ENCODE measurements at places on chromosomes 1 and 21.

- DNase-seq: no peak
These were observed 16.5 kb upstream of the ATP6V1G3 start for GRCh38 chr1:198556971-198557370.

GRCh38 chr1:233672732-233673131 lies 58.8 kb downstream of the KCNK1 start:
- no peak for DNase-seq

GRCh38 chr1:213564215-213564659 lies 423.5 kb upstream of the PROX1 start:
- peak; percentile 78 for DNase-seq

GRCh38 chr1:35210321-35211119 lies 17.6 kb upstream of the SFPQ start:
- peak; percentile 75 for DNase-seq

- DNase-seq: no peak
These were observed 11.5 kb upstream of the KCNK2 start for GRCh38 chr1:215071078-215071477.

GRCh38 chr1:201291916-201292315 lies 8.6 kb downstream of the PKP1 start:
- no peak for DNase-seq

DNA sequence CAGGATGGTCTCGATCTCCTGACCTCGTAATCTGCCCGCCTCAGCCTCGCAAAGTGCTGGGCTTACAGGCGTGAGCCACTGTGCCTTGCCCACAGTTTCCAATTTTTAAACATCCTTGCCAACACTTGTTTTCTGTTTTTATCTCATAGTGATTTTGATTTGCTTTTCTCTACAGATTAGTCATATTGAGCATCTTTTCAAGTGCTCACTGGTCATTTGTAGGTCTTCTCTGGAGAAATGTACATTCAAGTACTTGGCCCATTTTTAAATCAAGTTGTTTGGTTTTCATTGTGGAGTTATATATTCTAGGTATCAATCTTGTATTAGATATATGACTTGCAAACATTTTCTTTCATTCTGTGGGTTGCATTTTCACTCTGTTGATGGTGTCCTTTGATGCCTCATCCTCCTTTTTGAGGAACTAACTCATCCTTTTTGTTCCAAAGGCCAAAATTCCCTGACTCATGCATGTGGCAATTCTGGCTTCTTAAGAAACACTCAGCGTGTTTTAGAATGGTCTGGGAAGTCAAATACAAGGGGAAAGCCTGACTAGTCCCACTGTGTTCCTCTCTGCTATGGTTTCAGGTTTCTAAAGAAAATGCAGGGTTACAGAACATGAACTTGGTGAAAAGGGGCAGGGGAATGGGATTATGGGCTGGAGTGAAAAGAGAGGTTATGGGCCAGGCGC lies 37.3 kb downstream of the PTAFR start:
- DNase-seq: no peak

DNA sequence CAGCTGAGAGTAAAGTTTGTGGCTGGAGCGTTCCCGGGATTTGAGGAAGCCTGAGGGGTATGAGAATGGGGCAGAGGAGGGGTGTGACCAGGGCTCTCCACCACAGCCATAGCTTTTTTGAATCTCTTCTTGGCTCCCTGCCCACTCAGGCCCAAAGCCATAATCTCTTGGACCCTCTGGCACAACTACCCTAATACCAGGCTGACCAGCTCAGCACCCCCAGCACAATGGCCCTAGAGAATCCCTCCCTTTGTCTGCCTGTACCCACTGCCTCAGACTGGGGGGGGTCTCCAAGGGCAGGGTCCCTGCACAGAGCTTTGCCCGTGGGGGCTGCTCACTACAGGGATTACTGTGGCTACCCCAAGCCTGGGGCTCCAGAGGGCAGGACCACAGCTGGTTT lies 7.5 kb downstream of the DENND4B start:
- no peak for DNase-seq

- DNase-seq: no peak
These were observed 5.3 kb downstream of the FTCD start for GRCh38 chr21:46150073-46150472.

GRCh38 chr1:12596007-12596821 lies 21.8 kb downstream of the DHRS3 start:
- peak; percentile 94 for DNase-seq

- no peak for DNase-seq
These were observed 17.1 kb downstream of the ABCG1 start for GRCh38 chr21:42236014-42236413.

DNA sequence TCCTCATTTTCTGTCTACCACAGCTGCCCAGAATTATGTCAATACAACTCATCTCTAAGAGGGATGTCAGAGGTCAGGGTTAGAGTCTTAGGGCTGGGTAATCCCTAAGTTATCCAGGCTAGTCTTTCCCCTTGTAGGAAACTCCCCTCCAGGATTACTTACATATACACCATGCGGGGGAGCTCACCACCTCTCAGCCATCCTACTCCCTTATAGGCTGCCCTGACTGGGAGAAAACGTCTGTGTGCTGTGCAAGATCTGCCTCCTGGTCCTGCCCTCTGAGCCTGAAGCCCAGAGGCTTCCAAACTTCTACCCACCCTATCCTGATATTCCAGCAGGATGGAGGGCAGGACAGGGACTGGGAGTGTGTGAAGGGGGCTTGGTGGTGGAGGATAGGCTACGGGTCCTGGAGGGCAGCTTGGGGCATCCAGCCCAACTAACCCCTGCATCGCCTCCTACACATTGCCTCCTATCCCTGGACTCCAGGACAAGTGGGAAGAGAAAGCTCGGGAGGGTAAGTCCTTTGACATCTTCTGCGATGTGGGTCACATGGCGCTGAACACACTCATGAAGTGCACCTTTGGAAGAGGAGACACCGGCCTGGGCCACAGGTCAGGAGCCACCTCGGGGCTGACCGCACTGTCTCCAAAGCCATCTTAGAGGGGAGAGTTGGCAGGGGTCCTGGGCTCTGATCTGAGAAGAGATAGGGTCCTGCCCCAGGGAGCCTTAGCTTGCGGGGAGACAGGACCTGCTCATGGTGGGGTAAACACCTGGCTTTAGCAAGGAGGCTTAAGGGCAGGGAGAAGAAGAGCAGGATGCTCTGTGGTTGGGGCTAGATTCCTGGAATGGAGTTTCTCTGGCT lies 14.4 kb downstream of the CYP4B1 start:
- DNase-seq: no peak

DNA sequence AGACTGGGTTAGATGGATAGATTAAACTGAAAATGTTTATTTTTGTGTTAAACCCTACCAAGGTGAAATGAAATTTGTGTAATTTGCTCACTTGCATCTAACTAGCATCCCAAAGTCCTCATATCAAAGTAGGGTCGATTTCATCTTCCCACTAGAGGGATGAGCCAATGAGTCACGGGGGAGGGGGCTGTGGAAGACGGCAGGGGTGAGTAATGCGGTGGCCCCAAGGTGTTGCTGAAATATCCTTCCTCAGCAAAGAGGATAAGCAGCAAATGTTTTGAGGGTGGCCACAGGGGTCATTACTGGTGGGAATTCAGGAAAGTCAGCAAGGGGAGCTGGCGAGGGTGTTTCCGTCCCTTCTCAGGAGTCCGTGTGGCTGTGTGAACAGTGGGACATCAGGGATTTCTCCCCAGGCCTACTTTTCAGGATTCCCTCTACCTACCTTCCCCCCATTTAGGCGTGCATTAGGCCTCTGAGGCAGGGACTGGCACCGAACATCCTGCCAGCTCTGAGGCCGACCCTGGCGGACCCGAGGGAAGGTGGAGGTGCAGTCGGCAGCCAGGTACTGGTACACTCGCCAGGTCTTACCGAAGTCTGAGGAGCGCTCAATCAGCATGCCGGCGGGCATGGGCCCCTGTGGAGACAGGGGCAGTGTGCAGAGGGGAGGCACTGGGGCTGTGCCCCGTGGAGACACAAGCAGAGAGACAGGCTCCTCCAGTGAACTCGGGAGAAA lies 18.1 kb downstream of the LAMB3 start:
- DNase-seq: no peak

DNA sequence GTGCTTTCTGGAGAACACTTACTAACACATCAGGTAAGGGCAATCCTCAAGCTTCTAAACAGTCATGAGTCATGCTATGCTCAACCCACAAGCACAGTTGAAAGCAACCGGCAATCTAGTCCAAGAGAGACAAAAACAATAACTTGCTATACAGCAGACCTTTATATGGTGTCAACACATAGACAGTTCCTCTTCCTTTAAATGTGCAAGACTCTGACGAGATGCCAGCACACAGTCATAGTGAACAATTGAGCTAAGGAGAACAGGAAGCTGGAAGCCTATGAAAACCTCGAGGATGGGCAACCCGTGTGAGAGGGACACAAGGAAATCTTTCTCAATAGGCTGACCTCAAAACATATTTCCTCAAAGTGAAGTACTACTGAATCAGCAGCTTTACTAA lies 5.3 kb downstream of the ADIPOR1 start:
- DNase-seq: no peak

DNA sequence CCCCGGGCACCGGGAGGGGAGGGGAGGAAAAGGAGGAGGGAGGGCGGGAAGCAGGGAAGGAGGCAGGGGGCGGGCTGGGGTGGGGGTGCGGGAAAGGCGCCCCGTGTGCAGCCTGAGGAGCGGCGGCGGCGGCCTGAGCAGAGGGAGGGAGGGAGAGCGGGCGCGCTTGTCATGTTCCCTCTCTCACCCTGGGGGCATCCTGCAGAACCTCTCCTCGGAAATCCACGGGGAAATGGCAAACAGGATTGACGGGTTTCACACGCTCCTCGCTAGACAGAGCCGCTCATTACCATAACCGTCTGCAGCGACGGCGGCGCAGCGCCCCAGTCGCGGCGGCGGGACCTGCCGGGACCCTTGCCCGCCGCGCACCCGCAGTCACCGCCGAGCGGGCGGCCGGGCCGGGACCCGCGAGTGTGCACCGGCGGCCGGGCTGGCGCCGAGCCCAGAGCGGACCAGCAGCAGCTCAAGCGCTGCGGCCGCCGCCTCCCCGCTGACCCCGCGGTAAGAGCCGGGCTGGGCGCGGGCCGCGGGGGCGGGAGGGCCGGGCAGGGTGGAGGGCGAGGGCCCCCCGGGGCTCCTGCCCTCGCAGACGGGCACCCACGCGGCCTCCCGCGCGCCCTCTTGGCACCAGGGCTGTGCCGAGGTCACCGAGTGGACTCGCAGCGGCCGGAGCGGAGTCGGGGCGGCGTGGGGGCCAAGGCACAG lies at the start of gene SERTAD4:
Gene SERTAD4 (plus strand): TSS at position 286 of the 705 bp plus-strand sequence. CDS start 5,165 bp downstream, outside the sequence.
- DNase-seq: peak; percentile 73

- no peak for DNase-seq
These were observed 9.6 kb upstream of the DNAJC11 start for GRCh38 chr1:6711174-6711573.

DNA sequence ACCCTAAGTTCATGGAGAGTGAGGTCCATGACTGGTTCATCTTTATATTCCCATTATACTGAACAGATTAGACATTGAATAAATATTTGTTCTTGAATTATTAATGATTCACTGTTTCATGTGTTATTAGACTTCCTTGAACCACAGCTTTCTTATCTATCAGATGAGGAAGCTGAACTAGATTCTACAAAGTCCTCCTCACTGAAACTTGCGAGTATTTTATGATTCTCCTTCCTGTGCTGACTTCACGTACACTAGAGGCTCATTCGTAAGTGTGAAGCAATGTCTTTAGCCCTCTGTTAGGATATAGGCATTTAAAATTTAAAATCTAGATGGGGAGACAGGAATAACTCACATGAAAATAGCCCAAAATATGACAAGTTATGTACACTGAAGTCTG lies 95.6 kb upstream of the IRF2BP2 start:
- DNase-seq: no peak

GRCh38 chr1:204192589-204193352 lies 3.5 kb downstream of the KISS1 start:
- DNase-seq: no peak

DNA sequence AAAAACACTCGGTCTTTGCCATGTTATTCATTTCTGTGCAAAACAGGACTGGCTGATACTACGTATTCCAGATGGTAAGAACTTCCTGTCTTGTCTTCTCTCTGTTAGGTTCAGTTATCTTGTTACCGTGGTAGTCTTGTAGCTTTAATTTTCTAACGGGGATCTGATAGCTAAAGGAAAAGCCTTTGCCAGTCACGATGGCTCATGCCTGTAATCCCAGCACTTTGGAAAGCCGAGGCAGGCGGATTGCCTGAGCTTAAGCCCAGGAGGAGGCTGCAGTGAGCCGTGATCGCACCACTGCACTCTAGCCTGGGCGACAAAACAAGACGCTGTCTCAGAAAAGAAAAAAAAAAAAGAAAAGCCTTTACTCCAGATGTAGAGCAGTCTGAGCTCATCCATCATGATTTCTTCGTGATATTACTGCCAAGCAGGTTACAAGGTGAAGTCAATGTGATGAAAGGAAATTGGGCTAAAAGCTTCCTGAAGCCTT lies 11.1 kb upstream of the MSTO1 start:
- DNase-seq: peak; percentile 56

GRCh38 chr1:191290441-191290840 lies 812.8 kb upstream of the BRINP3 start:
- DNase-seq: peak; percentile 21

DNA sequence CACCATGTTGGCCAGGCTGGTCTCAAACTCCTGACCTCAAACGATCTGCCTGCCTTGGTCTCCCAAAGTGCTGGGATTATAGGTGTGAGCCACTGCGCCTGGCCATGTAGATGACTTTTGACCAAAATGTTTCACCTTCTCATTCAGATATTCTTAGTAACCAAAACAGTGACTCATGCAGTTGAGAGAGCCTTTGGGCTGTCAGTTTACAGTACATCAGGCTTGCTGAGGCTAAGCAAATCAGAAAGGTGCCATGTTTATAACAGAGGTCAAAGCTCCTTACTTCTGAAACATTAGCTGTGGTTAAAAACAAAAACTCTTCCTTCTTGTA lies 21.0 kb downstream of the CNIH4 start:
- DNase-seq: no peak

- peak; percentile 37 for DNase-seq
These were observed 382.5 kb downstream of the PLPP3 start for GRCh38 chr1:56196839-56197238.

DNA sequence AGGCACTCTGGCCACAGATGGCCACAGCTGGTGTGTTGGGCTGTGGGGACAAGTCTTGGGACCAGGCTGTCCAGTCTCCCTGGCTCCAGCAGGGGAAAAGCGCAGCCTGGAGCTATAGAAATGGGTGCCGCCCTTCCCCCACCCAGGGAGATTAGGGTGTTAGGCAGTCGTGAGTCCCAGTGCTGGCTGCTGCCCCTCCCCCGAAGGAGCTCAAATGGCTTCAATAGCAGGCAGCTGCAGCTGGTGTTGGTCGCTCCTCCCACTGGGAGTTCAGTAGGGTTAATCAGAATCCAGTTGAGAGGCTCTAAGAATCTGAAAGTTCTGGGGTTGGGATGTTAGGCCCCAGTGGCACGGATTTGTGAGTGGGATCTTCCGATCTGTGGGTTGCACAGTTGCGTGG lies 595.6 kb upstream of the PKN2 start:
- peak; percentile 50 for DNase-seq

- no peak for DNase-seq
These were observed 76.8 kb upstream of the HNRNPU start for GRCh38 chr1:244941121-244941520.

GRCh38 chr1:93001893-93002292 lies 40.6 kb upstream of the DIPK1A start:
- no peak for DNase-seq

GRCh38 chr1:28577738-28578536 lies 14.1 kb upstream of the RAB42 start:
- no peak for DNase-seq

- no peak for DNase-seq
These were observed 65.0 kb downstream of the ZSWIM5 start for GRCh38 chr1:45141247-45142003.

GRCh38 chr1:242211254-242212022 lies 212.5 kb upstream of the MAP1LC3C start:
- peak; percentile 63 for DNase-seq

GRCh38 chr1:156394835-156395461 lies 25.9 kb downstream of the RHBG start:
- DNase-seq: no peak

Data from GM23338 (cell line).